ENCODE measurements at places on chromosomes 13 and 19.

GRCh38 chr19:2619076-2619475 is 83.4 kb downstream of the GNG7 start:
- no peak for DNase-seq

GRCh38 chr19:46950526-46951170 is 69.0 kb upstream of the NPAS1 start:
- no peak for DNase-seq

DNA sequence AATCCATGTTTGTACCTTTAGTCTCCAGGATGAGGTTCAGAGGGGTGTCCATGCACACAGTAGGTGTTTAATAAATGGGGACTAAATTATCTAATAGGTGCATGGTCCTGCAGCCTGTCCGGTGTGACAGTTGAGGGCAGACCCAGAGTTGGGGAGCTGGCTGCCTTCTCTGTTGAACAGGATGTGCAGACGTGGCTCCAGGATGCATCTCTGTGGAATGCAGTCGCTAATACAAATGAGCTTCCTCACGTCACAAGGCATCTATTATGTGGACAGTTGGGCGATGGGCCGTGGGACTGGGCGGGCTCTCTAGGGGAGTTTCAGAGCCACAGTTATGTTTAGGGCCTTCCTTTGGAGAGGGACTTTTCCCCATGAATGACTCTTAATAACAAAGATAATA is 71.0 kb downstream of the SIPA1L3 start:
- DNase-seq = no peak

DNA sequence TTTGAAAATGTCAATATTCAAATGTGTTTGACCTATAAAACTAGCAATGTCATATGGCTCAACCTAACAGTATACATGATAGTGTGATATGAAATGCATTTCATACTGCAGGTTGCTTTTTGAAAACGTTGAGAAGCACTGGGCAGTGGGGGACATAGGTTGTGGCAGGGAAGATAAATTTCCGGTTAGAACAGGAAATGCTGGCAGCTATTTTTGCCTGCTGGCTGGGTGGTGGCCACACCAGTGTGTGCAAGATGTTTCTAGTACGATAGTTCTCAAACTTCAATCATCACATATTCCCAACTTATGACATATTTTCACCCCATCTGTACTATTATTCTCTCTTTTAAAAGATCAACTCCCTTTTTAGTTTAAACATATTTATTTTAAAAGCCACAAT is 17.2 kb downstream of the FXYD5 start:
- DNase-seq = no peak

- DNase-seq = no peak
These were observed 17.4 kb downstream of the CAPN12 start for GRCh38 chr19:38726761-38727301.
